Mammary microvascular endothelial cell (primary cell): ENCODE measurements at places on chromosomes 7 and 10. TPM values are rescaled to one million over a fixed set of nuclear protein-coding genes. Genes with fewer than 3 reads are reported as not detected.

FZD8 gene
- total RNA-seq, result 11.2 and 14.9 TPM in 2 replicates

SORBS1 gene
- 2.3 and 4.2 TPM in 2 replicates for total RNA-seq

ASL gene
- 74.7 and 87.2 TPM in 2 replicates for total RNA-seq

GRIFIN gene
- not detected in 2 replicates for total RNA-seq

CYP2C8 gene
- total RNA-seq, result not detected in 2 replicates

TACR2 gene
- 0.49 TPM in 1 of 2 replicates, not detected in the other for total RNA-seq

CYP26C1 gene
- 0.30 and 2.5 TPM in 2 replicates for total RNA-seq
